Activated T-cell treated with anti-CD3 and anti-CD28 coated beads, Interleukin-2, amount 50 U/mL, for 72 hours (primary cell): ENCODE measurements at places on chromosomes 3 and 15.

GRCh38 chr15:100493213-100493612 lies 35.5 kb downstream of the CERS3 start:
- no peak for DNase-seq

DNA sequence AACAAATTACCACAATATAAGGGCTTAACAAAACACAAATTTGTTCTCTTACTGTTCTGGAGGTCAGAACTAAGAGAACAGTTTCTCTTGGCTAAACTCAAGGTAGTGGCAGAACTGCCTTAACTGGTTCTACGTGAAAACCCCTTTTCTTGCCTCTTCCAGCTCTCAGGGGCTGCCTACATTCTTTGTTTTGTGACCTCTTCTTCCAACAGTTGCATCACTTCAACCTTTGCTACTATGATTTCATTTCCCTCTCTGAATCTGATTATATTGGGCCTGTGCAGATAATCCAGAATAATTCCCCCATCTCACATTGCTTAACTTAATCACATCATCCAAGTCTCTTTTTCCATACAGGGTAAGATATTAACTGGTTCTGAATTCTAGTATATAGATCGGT lies 624.6 kb downstream of the ZPLD1 start:
- DNase-seq, result no peak

DNA sequence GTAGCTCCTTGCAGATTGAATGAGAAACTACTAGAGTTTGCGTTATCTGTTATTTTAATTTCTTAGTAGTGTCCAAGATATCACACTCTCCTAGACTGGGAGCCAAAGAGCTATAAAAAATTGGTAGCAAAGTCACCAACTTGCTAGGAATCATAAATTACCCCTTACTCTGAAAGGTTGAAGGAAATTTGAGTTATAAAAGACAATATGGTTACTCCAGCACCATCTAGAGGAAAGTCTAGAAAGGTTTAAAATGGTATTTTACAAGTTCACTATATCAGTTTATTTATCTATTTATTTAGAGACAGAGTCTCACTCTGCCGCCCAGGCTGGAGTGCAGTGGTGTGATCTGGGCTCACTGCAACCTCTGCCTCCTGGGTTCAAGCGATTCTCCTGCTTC lies 121.6 kb downstream of the RBPMS2 start:
- DNase-seq, result no peak

DNA sequence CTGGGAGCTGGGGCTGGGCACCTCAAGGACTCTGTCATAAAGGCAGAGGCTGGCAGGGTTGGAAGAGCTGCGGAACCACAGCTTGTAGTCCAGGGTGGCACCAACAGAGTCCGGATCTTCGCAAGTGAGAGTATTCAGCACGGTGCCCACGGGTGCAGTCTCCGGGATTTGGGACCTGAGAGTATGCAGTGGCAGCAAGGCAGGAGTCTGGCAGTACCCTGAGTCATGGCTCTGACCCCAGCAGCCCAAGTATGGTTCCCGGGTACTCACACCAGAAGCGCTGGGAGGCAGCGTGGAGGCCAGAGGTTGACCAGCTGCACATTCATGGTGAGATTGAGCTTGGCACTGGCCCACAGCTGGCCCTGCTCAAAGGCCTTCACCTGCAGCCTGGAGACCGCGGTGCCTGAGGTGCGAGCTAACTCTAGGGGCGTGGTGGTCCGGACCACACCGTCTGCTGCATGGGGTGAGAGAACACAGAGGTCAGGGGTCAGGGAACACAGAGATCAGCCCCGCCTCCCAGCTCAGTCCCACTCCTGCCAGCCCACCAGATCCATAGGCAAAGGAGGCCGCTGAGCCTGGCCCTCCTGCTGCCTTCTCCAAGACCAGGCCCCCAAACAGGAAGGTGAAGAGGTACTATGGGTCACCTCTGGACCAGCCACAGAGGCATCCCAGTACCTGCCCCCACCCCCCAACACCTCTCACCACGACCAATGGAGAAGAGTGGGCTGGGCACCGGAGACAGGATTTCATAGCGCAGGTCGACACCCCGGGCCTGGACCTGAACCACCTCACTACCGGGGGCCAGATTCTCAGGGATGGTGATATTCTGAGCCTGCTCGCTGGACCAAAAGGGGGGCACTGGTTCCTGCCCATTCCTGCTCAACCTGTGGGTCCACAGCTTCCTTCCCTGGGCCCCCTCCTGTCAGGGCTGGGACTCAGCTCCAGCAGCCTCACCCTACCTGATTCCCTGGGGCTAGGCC lies 4.5 kb downstream of the CDHR4 start:
- no peak for DNase-seq

- no peak for DNase-seq
These were observed 61.7 kb downstream of the SIDT1 start for GRCh38 chr3:113594066-113594465.

- DNase-seq, result no peak
These were observed 17.9 kb upstream of the CNOT10 start for GRCh38 chr3:32667072-32667582.

GRCh38 chr3:170835336-170835735 lies 34.7 kb downstream of the RPL22L1 start:
- no peak for DNase-seq
